NCI-H510A treated with DMSO at 0.1 percent for 48 hours (cell line): ENCODE measurements at places on chromosomes 2 and 18.

- no peak for DNase-seq
Observed at GRCh38 chr2:60505880-60506260, 47.6 kb downstream of the BCL11A start.

DNA sequence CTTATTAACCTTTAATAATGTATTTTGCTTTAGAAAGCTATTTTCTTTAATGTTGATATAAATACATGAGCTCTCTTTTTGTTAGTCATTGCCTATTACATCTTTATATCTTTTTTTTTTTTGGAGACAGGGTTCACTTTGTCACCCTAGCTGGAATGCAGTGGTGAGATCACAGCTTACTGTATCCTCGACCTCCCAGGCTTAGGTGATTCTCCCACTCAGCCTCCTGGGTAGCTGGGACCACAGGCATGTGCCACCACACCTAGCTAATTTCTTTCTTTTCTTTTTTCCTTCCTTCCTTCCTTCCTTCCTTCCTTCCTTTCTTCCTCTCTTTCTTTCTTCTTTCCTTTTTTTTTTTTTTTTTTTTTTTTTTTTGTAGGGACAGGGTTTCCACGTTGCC is 15.4 kb downstream of the NAB1 start:
- no peak for DNase-seq

DNA sequence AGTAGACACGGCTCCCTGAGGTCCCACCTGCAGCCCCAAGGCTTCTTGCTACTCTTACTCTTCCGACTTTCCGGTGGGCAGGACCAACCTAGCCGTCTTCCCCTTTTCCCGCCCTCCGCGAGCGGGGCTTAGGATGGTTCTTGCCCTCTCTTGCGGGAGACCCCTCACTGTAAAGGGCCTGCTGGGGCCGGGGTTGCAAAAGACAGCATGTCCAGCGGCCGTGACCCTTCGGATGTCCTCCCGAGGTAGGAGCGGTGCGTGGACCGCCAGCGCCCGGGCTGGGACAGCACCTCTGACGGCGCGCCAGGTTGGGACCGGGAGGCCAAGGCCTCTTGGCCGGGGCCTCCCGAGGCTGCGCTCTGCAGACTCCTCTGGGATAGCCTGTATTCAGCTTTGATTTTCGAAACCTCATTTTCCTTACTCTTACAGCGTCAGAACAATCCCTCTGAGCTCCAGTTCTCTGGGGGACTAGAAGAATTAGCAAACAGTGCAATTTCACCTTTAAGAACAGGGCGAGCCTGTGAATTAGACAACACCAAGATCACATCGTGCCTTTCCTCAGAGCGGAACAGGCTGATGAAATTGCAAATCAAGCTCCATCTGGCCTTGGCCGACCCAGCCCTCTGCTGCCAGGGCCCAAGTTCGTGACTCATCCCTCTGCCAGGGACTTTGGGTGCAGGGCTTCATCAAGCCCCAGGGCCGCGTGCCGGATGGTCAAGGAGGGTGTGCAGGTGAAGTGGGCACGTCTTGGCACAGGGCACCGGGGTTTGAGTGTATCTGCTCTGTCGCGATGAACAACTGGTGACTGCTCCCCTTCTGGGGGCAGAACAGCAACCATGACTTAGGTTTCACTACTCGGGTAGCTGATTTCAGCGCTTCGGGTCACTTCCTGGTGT is 777 bp downstream of the MOCOS start:
- DNase-seq = peak; percentile 62

GRCh38 chr2:153963256-153963655 is 91.5 kb downstream of the GALNT13 start:
- DNase-seq = no peak

GRCh38 chr2:184053326-184053725 is 545.0 kb upstream of the ZNF804A start:
- DNase-seq = peak; percentile 70

DNA sequence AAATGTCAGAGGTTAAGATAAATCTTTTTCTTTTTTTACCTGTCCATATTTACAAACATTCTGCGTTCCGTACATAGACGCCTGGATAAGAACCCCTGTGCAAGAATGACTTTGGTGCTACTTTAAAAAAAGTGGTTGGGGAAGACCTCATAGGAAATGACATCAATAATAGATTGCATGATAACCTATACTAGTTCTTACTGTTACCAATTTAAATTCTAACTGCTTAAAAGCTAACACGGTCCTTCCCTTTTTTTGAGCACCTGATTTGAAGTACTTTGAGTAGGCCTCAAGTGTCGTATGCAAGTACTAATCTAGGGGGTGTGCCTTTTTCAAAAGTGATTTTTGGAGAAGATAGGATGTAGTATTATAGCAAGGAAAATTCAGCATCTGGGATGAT is 2.1 kb downstream of the SLC39A10 start:
- peak; percentile 46 for DNase-seq

GRCh38 chr2:9897331-9897737 is 54.1 kb downstream of the TAF1B start:
- DNase-seq = no peak

DNA sequence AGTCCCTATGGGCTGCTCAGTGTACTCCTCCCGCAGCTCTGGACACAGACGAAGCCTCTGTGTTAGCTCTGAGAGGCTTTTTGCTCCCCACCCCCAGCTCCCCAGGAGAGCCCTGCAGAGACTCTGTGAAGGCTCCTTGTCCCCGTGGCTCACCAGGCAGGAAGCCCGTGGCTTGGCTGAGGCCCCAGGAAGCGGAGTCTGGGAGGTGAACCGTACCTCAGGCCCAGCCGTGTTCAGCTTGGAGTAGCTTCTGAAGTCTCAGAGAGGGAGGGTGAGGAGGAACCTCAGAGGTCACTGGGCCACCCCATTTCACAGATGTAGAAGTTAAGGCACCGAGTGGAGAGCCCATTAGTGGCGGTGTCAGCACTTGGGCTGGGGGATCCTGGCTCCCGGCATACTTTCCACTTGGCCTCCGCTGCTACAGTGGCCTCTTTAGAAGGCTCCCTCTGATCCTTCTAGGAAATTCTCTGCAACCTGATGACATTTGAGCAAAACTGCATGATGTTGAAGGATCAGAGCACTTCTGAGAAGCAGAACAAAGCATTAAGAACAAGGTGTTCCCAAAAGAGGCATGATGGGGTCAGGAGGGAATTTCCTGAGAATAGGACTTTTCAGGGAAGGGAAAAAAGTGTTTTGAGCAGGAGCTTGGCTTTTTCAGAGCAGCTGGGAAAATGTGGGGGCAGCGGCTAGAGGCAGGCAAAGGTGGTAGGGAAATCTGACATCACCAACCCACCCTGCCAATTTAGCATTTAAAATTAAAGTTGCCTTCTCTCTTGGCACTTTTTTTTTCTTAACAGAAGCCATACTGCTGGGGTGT is 79.1 kb downstream of the MCFD2 start:
- no peak for DNase-seq

- DNase-seq = no peak
Observed at GRCh38 chr2:32559136-32559535, 68.7 kb upstream of the TTC27 start.

- peak; percentile 95 for DNase-seq
Observed at GRCh38 chr2:135741395-135742324, at the start of gene UBXN4. TSS of gene UBXN4 (plus strand) at chr2:135741855. CDS start at chr2:135741930, 75 bp downstream.

- DNase-seq = peak; percentile 85
Observed at GRCh38 chr2:111897924-111898702, at the start of gene MERTK. TSS of gene MERTK (plus strand) at chr2:111898607. CDS start at chr2:111898736, 129 bp downstream.

DNA sequence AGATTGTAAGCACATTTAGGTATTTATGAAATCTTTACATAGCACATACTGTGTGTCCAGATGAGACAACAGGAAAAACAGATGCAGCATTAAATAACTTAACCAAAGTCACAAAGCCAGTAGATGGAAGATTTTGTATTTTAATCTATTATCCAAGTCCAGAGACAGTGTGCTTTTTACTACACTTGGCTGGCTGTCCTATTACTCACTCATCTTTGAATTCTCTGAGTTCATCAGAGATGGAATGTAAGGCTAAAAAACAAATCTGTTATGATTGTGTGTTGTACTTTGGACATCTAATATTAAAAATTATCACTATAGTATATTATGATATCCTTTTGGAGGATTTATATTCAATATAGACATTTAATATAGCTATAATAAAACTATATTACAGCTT is 1189.4 kb downstream of the DSC3 start:
- no peak for DNase-seq

- DNase-seq = no peak
Observed at GRCh38 chr2:102368461-102369109, 13.0 kb downstream of the IL18R1 start.

DNA sequence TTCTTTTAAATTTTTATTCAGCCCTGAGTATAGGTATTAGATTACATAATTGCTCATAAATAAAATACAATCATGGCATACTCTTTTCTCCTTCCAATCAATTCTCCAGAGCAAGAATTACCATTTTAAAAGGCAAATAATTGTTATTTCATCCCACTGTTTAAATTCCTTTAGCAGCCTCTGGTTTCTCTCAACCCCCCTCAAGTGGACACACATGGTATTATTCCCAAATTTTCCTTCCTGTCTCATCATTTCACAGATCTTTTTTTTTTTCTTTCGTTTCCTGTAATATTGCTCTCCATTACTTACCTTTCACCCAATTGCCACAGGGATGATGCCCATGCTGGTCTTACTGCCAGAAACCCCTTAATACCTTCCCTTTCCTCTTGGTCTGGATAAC is 385.2 kb downstream of the RIT2 start:
- no peak for DNase-seq

GRCh38 chr2:234823196-234823876 is 128.5 kb upstream of the SH3BP4 start:
- DNase-seq = no peak

GRCh38 chr2:209091056-209091455 is 332.8 kb upstream of the MAP2 start:
- DNase-seq = no peak

GRCh38 chr18:38256366-38256765 is 690.8 kb upstream of the CELF4 start:
- DNase-seq = no peak

DNA sequence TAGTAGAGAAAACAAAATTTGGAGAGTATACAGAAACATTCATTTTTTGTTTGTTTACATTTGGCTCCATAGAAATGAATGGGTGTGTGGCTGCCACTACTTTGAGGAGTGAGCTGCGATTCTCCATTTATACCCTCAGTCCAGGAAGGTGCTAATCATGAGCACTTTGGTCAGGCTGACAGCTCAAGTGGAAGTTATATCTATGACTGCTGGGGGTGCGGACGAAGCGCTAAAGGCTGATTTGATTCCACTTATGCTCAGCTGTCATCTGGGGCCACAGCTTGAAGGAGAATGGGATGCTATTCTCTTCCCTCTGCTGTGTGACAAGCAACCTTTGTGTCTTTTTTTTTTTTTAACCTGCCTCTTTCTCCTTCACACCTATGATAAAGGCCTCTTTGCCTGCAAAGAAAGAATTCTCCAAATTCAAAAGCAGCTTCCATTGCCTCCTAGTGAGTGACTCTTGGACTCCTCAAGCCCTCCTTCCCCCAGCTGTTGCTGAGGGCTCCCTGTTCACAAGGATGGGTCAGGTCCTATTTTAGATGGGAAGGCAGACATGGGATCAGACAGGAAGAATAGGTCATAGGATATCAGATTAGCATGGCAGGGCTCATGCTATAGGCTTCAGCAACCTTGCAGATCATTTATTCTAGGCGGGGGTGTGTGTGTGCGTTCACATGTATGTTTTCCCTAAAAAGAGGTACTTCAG is 201.6 kb downstream of the SETBP1 start:
- no peak for DNase-seq

DNA sequence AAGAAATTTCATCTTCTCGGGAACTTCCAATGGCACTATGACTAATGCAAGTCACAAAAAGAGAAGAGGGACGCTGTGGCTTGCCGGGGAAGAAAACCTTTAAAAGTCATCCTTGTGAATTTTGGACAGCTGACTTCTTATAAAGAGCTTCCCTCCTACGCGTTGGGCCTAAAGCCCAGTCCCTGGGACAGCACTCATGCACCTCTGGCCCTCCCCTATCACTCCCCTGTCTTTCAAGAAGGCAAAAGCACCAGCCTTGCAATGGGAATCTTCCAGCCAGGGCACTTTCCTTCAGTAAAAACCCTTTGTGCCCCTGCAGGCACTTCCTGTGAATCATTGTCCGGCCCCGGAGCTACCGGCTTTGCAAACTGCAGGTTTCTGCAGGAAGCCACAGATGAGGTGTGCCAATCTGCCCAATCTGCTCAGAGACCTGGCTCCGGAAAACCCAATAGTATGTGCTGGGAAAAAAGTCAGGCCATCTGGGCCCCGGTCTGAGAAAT is 7.1 kb downstream of the MREG start:
- no peak for DNase-seq

GRCh38 chr2:119252186-119253113 is 28.8 kb downstream of the STEAP3 start:
- DNase-seq = no peak

DNA sequence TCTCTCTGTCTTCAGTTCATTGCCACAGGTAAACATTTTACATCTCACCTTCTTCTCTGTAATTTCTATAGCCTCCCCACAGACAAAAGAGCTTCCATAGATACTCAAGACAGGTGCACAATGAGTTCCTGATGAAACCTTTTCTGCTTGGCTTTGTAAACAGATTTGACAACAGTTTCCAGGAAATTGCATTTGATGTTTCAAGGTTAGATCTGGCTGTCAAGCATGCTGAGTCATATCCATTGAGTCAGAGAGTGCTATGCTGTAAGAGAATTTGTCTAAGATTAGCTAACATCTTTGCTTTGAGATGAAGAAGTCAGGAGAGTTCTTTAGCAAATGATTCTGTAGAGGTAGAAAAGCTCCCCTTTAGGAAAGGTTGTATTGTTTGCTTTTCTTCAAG is 40.6 kb upstream of the MAP2 start:
- DNase-seq = peak; percentile 68

GRCh38 chr18:78996741-78997490 is 17.3 kb downstream of the SALL3 start:
- no peak for DNase-seq

DNA sequence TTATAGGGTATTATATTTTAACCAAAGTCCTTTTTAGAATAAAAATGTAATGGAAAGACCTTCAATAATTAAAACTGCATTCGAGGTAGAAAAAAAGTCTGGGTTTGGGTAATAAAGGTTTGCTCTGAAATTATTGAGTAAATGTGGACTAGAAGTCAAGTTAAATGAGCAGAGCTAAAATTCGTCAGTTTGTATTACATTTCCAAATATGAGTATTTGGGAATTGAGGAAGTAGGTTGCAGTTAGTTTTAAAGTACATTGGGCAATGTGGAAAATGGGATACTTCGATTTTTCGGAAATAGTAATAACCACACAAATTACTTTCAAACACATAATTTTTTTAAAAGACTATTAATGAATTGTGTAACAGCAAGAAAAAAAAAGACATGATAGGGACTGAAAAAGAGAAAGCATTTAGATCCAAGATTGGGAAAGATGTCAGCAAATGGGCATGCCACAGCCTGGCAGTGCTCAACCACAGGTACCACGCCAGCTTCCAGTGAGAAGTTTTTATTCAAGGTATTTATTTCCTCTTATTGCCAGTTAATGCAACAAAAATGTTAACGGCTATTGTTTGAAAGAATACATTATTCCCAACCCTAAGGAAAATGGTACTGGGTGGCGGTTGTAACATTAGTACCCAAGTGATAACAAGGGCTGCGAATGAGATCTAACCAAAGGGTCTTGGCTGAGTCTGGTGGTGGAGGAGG is 50.0 kb downstream of the TTC39C start:
- no peak for DNase-seq
